ENCODE measurements at places on chromosomes 5 and 9. TPM values are rescaled to one million over a fixed set of nuclear protein-coding genes. Genes with fewer than 3 reads are reported as not detected.

GRCh38 chr5:32990593-32991420 lies 279.7 kb downstream of the NPR3 start:
- DNase-seq = no peak

- DNase-seq = no peak
These were observed 148.8 kb downstream of the MEF2C start for GRCh38 chr5:88734191-88734640.

Gene ARL14EPL
- not detected for total RNA-seq

Gene BNC2
- 122 TPM for total RNA-seq

- no peak for DNase-seq
These were observed 414.0 kb downstream of the NFIB start for GRCh38 chr9:13899924-13900323.

DNA sequence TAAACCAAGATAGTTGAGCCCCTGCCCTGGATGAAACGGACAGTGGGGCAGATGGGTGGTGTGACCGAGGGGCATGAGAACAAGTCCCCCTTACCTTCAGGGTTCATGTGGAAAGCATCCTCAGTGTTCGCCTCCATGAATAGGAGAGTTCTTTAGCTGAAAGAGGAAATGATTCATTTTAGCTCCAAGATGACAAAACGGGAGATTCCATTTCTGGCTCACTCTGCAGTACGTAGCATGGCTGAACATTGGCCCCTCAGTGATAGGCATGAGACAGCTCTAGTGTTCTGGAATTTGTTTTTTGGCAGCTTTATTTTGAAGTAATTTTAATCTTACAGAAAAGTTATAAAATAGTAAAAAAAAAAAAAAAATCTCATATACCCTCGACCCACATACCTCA lies 70.2 kb upstream of the AGXT2 start:
- no peak for DNase-seq

Gene PCDHGA10
- total RNA-seq = 2.3 TPM

GRCh38 chr5:178108966-178109365 lies 4.4 kb upstream of the N4BP3 start:
- DNase-seq = no peak

Gene ORM2
- total RNA-seq = not detected

DNA sequence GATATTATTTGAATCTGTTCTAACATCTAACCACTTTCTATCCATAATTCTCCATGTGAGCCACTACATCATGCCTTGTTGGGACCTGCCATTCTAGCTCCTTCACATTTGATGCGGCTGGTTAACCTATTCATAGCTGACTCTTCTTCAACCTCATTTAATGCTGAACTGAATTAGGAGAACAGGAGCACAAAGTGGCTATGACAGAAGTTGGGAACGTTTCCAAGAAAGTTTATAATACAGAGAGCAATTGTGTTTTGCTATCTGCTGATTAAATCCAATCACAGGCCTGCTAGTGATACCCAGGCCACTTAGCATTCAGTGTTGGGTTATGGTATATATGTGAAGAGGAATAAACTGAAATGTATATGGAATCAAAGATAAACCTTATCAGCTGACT lies 440.3 kb downstream of the PTPRD start:
- no peak for DNase-seq

DNA sequence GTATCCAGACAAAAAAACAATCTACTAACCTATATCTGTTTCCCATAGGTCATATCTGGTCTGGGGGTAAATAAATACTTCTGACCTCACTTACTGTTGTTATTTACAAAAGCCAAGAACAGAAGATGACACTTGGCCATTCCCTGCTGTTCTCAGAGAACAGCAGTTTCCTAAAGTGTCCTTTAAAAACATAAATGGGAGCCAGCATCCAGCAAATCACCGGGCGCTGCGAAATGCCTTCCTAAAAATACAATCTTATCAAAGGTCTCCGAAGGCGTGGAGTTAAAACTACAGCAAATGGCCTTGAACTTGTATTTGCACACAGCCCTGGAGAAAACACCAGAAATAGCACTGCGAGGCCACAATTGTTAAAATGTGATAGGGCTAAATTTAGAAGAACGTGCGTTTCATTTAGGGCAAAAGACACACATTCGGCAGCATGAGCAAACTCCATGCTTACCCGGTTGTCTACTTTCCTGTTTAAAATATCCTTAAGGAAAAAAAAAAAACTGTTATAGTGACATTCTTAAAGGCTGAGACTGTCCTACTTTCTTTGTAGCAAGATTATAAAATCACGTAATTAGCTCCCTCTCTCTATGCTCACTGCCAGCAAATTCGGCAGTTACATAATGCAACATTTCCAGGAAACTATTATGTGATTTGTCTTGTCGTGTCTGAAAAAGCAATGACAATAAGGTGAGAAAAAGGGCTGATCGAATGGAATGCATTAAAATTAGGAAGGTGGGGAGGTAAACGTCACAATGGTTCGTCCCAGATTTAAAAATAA lies 1.5 kb downstream of the NFIL3 start:
- DNase-seq = no peak

- DNase-seq = no peak
These were observed 354 bp downstream of the NCBP1 start for GRCh38 chr9:97633859-97634490.

Gene DIMT1
- 34.8 TPM for total RNA-seq

GRCh38 chr5:35671541-35672295 lies 54.1 kb downstream of the SPEF2 start:
- DNase-seq = no peak

DNA sequence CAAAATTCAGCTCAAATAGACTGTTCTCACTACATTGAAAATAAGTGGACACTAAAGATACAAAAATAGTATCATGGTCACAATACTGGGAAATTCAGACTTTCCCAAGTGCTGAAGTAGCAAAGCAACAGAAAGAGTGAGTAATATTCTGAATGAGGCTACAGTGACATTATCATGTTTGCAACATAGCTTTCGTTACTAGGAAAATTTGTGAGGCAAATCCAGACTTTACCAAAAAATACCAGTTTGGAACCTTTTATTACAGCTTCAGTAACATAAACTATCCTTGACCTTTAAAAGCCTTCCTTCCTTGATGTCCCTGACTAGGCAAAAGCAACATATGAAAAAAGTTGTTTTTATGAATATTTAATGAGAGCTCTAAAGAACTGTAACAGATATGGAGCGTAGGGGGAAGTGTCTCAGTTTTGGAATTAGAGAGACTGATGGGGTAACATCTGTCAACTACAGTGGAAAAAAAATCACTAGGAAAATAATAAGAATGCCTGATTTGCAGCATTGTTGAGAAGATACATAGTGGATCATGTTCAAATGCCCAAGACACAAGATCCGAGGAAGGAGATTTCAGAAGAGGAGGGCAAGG lies 312.9 kb downstream of the ADGRV1 start:
- no peak for DNase-seq

Gene SLC28A3
- under 0.01 TPM for total RNA-seq

DNA sequence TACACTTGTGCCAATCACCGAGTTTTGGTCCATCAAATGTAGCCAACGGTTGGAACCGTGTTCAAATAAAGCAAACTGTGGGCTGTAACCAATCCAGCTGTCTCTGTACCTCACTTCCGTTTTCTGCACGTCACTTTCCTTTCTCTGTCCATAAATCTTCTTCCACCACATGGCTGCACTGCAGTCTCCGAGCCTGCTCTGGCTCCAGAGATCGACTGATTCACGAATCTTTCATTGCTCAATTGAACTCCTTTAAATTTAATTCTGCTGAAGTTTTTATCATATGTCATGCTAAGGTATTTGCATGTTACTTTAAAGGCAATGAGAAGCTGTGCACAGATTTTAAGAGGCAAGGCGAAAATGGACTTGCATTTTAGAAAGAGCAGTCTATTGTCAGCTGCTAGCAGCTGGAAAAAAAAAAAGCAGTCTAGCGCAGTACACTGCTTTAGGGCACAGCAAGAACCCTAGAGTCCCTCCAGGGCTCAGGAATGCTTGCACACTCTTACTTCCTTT lies 13.2 kb downstream of the TTC39B start:
- no peak for DNase-seq

GRCh38 chr9:133349965-133350616 lies 2.1 kb downstream of the RPL7A start:
- DNase-seq = no peak

DNA sequence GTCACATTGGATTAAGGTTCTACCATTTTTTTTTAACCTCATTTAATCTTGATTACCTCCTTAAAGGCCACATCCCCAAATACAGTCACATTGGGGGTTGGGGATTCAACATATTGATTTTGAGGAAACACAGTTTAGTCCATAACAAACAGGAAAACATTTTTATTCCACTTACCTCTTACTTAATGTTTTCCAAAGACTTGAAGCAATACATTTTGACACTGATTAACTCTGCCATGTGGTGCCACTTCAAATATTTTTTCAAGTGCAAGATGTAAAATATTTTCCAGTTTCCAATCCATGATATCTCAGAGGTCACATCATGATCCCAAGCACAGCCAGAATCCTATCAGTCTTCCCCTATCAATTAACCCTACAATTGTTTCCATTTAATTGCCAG lies 548.0 kb downstream of the CSNK1G3 start:
- no peak for DNase-seq

Gene CTSL
- total RNA-seq = 95.7 TPM

- DNase-seq = no peak
These were observed 245.4 kb downstream of the DENND1A start for GRCh38 chr9:123684393-123685149.

DNA sequence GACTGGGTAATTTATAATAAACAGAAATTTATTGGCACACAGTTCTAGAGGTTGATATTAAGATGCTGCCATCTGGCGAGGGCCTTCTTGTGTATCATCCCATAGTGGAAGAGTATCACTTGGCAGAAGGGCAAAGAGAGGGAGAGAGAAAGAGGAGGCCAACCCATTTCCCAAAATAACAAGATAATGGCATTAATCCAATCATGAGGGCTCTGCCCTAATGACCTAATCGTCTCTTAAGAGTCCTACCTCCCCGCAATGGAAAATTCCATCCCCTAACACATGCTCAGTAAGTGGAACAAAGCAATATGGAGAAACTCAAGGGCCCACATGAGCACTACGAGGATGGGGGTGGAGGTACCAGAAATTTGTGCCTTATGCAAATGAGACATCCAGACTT lies 17.6 kb upstream of the VDAC1 start:
- DNase-seq = no peak

DNA sequence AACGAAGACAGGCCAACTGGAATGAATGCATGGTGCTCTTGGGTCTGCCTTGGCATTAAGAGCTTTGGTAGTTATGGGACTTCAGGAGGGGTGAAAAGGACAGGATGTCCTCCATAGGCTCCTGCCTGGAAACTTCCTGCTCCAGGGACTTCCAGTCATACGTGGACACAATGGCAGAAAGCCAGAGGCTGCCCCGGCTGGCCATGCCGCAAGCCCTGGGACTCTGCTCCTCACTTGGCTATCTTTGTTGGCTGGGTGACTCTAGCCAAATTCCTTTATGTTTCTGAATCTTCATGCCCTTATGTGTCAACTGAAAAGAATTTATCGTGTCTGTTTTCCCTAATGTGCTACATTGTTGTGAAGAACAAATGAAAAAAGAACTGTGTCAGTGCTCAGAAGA lies 136.9 kb downstream of the SIL1 start:
- DNase-seq = peak; percentile 75

DNA sequence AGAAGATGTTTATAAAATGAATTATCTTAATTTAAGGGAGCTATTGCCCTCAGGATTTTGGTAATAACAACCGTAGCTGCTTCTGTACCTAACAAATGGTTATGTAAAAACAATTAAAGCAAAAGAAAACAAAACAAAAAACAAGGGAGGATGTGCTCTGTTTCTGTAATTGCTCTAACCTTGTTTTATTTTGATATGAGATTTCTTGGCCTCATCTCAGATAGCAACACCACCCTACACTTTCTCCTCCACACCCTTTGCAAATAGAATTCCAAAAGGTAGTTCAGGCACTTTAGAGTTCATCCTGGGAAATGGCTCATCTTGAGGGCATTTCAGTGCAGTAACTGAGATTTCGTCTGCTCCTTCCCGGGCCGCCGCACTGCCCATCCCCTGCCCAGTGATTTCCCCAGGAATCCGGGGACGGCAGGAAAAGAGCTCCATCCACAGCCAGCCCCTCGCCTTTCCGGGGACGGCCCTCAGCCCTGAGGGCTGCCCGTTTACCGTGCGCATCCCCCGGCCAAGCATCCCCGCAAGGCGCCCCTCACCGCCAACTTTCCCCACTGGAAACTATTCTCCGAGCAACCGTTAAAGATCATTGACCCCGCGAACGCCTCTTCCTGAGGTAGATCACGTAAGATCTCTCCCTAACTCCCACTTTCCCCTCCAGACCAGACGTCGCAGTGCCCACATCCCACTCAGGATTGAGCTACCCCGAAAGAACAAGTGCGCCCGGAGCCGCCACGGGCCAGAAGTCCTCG lies 1.2 kb downstream of the FNBP1 start:
- no peak for DNase-seq

Gene ACTBL2
- total RNA-seq = not detected

DNA sequence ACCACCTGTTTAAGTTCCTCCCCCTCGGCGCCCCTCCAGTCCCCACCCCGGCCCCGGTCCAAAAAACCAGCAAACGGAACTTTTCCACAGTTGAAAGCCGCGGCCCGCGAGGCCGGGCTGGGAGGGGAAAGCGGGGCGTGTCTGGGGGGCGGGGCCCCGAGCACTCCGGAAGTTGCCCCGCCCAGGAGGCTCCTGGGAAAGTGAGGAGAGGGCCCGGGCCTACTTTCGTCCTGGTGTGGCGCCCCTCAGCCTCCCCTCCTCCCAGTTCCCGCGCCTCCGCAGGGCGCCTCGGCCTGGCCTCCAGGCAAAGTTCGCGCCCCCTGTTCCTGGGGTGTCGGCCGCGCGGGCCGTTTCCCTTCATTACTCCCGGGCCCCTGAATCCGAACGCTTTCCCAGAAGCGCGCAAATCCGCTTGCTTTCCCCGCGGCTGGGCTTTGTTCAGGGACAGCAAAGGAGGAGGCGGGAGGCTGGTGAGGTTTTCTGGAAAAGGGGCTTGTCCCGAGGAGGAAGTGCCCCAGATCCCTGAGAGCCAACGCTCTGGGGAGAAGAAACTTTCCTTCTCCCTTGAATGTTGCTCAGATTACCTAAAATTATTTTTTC lies 4.5 kb upstream of the DMRT3 start:
- peak; percentile 66 for DNase-seq

DNA sequence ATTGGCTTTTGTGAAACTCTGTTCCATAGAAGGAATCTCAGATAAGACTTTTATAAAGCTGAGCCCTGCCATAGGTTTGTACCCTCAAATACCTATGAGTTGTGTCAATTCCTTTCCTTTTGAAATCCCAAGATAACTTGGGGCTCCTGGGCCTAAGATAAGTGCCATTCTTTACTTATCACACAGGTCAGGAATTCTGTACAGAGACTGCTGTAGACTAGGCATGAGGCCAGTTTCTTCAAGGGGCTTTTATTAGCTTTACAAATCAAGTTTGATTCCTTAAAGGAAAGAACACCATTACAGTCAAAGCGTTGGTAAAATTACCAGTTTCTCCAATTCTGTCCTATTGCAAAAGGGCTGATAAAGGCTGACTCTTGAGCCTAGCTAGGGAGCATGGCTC lies 39.2 kb downstream of the SHC3 start:
- no peak for DNase-seq

DNA sequence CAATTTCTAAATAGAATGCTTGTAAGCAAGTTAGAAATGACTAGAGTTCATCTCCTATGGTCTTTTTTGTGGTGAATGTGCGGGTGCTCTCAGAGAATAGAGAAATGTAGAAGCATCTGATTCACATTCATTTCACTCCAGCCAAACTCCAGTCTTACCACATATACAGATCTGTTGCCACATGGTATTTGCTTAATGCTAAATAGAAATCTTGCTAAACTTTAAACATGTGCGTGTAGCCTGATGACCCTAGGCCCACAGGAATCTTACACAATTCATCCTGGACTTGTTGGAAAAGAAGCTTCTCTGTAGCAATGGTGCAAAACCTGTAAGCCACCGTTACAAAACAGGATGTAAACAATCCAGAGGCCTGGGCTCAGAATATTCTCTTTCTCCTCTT lies 135.2 kb downstream of the PCSK1 start:
- DNase-seq = no peak

Gene ARRDC1
- total RNA-seq = 16.6 TPM
